Activated naive CD8-positive, alpha-beta T cell treated with anti-CD3 and anti-CD28 coated beads for 36 hours (primary cell): ENCODE measurements at places on chromosomes 11 and 22.

GRCh38 chr11:4495487-4495886 lies 13.0 kb downstream of the OR52K1 start:
- peak; percentile 11 for DNase-seq

- peak; percentile 28 for DNase-seq
Measured at GRCh38 chr22:39317084-39317774, 2.2 kb downstream of the RPL3 start.

DNA sequence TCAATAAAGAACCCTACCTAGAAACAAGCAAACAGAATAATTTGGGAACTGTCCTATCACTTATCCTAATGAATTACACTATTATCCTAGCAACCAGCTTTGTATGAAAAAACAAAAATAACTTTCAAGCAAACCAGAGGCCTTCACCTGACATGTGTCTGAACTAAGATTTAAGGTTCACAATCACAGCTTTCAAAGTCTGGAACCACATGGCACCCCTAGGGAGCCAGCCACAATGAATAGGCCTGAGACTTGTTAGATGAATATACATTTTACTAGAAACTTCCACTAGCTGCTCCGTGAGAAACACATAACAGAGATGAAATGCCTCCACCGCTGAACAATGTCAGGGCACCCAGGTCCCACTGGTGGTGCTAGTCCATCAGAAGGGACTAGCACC lies 65.8 kb upstream of the CYP2D6 start:
- DNase-seq, result no peak

- DNase-seq, result no peak
Measured at GRCh38 chr11:33936725-33937604, 45.1 kb upstream of the LMO2 start.
